ENCODE measurements at places on chromosomes 11 and 22.

DNA sequence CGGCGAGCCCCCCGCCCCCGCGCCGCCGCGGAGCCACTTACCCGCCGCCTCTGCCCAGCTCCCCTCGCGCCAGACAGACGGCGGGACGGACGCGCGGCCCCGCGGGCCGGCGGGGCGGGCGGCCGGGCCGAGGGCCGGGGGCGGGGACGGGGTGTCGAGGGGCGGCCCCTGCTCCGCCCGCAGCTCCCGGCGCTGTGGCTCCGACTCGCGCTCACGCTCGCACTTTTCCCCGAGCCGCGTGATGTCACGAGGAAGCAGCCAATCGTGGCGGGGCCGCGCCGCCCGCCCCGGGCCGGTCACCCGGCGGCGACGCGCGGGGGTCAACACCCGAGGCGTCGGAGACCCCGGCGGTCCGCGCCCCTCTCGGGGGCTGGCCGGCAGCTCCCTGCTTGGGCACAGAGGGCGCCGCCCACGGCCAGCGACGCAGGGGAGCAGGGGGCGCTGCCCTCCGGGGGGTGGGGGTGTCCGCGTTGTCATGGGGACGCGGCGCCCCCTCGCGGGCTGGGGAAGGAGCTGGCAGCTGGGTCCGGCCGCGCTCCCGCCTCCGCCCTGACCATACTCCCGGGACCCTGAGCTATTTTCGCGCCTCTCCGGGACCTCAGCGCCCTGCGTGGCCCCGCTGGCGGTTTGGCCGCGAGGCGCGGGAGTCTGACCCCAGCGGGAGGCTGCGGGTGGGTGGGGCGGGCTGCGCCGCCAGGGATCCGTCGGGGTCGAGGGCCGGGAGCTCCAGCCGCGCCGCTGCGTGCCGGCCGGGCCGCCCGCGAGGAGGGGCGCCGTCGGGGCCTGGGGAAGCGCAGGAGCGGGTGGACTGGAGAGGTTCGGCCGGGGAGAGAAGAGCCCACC is at the start of gene CHRM4:
Gene CHRM4 (minus strand): TSS at position 199 of the 843 bp plus-strand sequence. CDS start 5,219 bp downstream, outside the sequence.
- peak; percentile 84 for DNase-seq

GRCh38 chr11:1928891-1929541 is 9.5 kb downstream of the TNNT3 start:
- DNase-seq: no peak

DNA sequence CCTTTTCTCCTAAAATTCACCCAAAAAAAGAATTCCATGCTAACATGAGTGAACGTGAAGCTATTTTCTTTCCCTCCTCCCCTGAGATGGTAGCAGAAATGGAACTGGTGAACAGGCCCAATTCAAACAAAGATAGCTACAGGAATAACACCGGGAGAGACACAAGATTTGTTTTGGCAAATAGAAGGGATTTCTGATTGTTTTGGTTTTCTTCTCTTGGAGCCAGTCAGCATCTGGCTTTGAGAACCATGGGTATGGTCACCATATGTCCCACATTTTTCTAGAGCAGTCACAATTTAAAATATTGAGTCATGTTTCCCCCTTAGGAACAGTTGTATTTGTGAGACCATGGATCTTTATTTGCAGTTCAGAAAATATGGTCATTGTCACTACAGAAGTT is 214.1 kb downstream of the FAM76B start:
- no peak for DNase-seq

- no peak for DNase-seq
Measured at GRCh38 chr22:46390652-46391301, 55.3 kb downstream of the TRMU start.

DNA sequence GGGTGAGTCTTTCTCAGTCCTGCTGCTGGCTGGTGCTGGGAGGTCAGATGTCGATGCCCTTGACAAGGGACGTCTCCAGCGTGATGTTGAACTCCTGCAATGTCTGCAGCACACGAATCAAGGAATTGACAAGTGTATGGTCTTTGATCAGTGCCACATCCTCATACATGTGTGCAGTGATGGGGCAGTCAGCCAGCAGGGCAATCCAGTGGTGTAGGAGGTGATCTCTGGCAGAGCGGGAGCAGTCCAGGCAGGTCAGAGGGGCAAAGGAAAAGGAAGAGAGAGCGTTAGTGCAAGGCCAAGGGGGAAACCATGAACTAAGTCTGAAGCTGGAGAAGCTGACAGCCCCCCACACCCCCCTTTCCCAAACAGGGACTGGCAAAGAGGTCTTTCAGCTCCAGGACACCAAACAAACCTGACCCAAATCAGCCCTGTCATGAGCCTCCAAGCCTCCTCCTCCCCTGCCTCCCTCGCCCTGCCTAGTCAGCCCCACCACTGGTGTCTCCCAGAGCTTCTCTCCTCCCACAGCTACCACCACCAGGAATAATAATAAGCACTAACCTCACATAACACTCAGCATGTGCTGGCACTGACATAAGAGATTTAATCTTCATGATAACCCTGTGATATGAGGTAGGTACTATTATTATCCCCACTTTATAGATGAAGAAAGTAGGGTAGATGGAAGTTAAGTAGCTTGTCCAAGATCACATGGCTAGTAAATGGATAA is 48.4 kb upstream of the SCUBE2 start:
- no peak for DNase-seq

DNA sequence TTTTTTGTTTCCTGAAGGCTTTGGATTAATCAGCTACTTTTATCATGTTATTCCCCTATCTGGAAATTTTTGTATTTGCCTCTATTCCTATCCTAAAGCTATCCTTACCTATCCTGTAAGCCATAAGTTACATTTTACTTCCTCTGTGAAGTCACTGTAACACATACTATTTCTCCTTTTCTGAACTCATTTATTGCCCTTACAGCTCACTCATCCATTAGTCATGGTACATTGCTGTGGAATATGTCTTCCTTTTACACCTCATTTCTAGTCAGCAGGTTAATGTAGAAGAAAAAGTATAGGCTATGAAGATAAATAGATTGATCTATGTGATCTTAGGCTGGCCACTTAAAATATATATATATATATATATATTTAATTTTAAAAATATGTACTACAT is 28.0 kb downstream of the SWAP70 start:
- DNase-seq: no peak

- no peak for DNase-seq
Measured at GRCh38 chr11:2409611-2410468, 9.3 kb downstream of the TSSC4 start.

DNA sequence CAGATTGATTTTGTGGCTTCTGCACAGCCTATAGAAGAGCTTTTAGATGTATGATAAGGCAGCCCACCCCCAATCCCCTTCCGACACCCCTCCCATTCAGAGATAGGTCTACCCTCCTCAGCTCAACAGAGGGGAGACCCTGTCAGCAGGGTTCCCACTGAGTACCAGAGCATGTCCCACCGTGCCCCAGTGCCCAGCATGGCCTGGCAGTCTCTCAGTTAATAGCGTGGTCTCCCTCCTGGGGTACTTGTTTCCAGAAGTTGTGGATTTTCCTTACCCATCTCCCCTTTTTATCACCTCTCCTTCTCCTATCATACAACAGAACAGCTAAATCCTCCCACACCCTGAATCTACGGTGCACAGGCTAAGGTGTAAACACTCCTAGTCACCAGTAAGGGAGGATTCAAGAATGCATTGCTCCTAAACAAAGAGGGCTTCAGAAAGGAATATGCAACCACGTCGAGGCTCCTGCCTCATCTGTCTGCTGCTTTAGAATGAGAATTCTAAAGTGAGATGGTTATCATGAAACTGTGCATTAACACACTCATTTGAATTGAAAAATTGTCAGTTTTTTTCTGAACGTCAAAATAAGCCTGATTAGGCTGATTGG is 6.7 kb downstream of the PLAAT2 start:
- no peak for DNase-seq

GRCh38 chr22:34808618-34809017 is 257.3 kb upstream of the ISX start:
- no peak for DNase-seq

DNA sequence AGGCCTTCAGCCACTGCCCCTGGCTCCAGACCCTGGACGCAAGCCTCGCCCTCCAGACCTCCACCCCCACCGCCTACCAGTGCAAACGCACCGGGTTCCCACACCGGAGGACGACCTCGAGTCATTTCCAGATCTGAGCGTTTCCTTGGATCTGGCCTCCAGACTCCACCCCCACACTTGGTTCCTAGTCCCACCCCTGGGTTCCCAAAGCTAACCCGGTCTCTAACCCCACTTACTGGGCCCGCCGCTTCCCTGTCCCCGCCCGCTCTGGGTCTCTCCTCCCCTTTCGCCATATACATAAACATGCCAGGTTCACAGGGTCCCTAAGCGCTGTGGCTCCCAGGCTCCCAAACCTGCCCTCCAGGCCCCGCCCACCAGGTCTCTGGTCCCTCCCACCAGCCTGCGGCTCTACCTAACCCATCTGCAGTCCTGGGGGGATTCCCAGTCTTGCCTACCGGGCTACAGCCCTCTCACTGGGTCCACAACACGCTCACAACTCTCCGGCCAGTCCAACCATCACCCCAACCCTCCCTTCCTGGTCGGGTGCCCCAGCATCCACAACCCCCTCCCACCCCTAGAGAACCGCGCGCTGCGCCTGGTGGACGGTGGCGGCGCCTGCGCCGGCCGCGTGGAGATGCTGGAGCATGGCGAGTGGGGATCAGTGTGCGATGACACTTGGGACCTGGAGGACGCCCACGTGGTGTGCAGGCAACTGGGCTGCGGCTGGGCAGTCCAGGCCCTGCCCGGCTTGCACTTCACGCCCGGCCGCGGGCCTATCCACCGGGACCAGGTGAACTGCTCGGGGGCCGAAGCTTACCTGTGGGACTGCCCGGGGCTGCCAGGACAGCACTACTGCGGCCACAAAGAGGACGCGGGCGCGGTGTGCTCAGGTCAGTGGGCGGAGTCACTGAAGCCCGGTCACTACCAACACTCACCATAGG is 36.7 kb downstream of the CD6 start:
- DNase-seq: peak; percentile 70

DNA sequence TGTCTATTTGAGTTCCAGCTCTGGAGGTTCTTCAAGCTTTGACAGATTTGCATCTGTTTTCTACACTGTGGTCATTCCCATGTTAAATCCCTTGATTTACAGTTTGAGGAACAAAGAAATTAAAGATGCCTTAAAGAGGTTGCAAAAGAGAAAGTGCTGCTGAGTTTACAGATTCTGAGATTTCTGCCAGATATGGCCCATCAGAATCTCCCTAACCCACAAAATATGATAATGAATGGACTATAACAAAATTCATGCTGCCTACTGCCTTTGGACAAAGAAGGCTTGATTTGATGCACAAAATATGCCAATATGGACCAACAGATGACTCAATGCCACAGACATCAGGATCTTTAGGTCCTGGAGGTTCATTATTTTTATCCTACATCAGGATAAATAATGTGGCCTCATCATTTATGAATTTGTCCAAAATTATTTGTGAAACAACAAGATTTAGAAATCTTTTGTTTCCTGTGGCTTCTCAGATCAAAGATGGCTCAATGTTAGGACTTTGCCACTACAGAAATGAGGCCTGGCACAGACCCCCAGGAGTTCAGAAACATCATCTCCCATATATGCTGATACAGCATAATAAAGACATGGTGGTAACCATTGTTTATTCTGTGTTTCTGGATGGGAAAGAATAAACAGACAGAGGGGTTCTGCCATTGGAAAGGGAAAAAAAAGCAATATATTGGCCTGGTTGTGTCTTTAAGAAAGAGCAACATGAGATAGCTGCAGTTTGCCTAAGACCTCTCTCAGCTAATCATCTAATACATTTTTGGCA is 6.7 kb downstream of the OR5AN1 start:
- no peak for DNase-seq

DNA sequence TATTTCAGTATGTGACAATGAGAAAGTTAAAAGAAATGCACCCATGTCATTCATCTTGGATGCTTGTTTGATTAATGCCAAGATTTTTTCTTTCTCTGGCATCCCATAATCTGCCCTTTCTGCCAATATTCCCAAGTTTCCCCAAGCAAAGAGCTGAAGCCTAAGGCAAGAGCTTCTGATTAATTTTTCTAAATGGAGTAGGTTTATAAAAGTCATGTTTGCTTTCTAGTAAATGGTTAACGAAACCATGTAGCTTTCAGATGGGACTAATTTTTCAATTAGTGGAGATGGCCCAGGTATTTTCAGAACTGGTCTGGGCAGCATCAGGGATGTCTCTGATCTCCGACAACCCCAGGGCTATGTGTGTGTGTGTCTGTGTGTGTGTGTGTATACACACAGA is 55.3 kb downstream of the LRRC4C start:
- DNase-seq: no peak

GRCh38 chr11:122733318-122733717 is 77.8 kb downstream of the UBASH3B start:
- DNase-seq: no peak

- DNase-seq: no peak
Measured at GRCh38 chr11:98940913-98941312, 79.8 kb upstream of the CNTN5 start.

DNA sequence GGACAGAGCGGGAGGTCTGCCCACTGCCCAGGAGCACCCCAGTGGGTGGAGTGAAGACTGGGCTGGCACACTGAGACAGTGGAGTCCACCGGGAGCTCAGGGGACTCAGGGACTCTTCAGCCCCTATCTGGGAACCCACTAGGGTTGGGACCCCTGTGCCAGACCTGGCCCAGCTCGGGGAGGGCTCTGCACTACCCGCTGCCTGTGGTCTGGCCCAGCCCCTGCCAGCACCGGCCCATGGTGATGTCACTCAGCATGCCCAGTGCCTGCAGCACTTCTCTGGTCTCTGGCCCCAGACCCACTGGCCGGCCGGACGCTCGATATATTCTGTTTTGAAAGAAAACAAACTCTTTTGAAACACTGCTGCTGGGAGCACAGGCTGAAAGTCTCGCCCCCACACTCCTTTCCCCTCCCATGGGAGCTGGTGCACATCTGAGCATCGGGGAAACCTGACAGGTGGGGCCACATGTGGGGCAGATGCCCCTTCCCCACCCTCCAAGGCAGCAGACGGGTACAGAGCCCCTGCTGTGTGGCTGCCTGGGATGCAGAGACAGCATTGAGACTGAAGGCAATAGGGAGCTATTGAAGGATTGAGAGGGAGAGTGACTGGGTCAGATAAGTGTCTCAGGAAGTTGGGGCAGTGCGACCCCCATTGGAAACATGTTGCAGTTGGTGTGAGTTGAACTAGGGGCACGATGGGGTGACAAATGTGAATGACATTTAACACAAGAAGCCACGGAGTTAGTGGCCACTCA is 62.9 kb downstream of the MYEOV start:
- DNase-seq: peak; percentile 36

DNA sequence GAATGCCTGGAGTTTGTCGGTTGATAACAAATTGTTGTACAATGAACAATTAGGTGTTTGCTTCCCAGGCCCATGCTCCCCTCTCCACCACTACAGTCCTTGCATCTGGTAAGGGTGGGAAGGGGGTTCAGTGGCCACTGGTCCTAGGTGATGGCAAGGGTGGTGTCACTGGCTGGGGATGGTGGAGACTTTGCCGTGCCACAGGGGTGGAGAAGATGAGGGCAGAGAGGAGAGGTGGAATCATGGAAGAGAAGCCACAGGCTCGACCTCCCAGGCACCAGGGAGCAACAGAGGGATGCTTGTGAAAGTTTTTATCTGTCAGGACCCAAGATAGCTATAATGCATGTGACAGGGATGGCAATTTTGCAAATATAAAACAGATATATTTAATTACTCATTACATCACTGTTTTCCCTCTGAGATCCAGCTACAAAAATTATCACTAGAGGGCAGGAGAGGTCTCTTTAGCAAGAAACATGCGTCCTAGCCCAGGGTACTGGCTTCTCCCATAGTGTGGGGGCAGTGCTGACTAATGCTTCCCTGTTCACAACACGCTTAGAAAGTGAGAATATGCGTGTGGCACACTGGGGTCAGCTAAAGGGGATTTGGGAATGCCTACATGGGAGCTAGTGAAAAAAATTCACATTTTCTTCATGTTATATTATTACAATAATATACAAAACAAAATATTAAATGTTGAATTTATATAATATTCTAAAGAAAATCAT is 49.0 kb upstream of the AMPD3 start:
- peak; percentile 66 for DNase-seq

Data from ecto neural progenitor cell (in vitro differentiated cells).